ENCODE measurements at places on chromosomes 11 and 22.

GRCh38 chr11:18536209-18536608, 9.5 kb upstream of the TSG101 start:
- DNase-seq: no peak

DNA sequence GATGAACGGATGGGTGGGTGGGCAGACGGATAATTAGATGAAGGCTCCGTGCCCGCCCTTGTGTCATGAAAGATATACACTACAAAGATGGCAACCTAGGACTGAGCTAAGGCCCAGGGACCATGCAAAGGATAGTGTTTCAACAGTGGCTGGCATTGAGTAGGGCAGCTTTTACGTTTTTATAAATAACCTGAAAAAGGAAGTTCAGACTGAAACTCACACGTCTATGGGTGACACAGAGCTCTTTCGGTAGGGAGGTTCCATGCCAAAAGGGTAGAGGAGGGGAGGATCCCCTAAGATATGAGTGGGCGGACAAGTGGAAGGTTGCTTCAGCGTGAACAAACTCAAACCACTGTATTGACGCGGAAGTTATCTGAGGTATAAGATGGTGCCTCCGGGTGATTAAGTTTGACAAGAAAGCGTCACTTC, 90.5 kb downstream of the UBASH3B start:
- peak; percentile 10 for DNase-seq

DNA sequence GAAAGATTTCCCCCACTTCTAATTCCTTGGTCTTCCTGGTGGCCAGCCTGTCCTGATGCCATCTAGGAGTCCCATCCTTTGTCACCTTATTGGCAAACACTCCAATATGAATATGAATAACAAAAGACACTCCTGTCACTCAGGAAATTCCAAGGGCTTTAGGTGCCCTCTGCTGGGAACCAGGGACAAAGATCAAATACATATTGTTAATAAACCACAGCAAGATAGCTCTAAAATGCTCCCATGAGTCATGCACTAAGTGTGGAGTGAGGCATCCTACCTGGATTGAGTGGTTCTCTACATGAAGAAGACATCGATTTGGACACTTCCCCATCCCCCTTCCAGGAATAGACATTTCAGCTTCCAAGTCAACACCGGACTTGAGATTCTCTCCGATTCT, 823.6 kb downstream of the TBC1D22A start:
- DNase-seq: no peak

DNA sequence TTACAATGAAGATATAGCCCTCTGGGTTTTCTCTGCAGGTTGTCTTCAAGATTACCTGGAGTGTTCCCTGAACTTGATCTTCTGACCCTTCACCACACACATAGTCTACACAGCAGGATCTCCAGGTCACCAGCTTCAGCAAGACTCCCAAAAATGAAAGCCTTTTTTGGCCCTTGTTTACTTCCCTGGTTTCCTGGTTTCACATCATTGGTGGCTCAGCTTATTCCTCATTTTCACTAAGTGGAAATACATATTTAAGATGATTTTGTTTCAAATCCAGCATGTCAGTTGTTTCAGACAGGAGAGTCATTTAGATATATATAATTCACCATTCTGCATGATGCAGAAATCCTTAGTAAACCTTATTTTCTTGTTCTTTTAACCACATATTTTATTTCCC, 41.6 kb upstream of the MPEG1 start:
- no peak for DNase-seq

DNA sequence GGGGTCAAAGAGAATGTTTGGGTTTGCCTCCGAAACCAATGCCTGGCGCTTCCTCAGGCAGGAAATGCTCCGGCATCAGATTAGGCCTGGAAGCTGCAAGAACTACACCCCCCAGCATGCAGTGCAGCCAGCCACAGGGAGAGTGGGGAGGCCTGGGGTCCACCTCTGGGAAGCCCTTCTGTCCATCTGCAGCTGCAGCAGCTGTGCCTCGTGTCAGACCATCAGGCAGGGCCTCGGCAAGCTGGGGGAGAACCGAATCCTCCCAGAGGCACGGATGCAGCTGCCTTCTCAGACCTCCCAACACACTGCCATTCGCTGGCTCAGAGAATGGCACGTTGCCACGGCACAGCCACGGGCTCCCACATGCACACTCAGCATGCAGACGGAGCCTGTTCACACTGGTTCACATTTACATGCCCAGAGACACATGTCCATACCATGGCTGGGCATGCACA, 57.4 kb downstream of the NECTIN1 start:
- no peak for DNase-seq

DNA sequence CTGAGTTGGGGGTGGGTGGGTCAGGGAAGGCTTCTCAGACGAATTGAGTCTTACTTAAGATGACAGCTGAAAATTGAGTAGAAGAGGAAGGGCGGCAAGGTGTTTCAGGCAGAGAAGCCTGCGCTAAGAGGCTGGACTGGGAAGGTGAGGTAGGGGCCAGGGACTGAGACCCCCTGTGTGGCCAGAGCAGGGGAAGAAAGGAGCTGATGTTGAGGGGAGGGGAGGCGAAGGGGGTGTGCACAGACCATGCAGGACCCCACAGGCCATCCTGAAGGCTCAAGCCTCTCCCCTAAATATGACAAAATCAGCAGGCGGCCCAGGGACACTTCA, 40.6 kb upstream of the CREB3L1 start:
- DNase-seq: no peak

- DNase-seq: no peak
Measured at GRCh38 chr11:63855975-63856374, 17.1 kb downstream of the MARK2 start.

- no peak for DNase-seq
Measured at GRCh38 chr11:128022761-128023160, 564.6 kb downstream of the ETS1 start.

- DNase-seq: no peak
Measured at GRCh38 chr11:66547662-66548009, 933 bp downstream of the ACTN3 start.

- no peak for DNase-seq
Measured at GRCh38 chr11:120710354-120711131, 199.0 kb downstream of the GRIK4 start.

DNA sequence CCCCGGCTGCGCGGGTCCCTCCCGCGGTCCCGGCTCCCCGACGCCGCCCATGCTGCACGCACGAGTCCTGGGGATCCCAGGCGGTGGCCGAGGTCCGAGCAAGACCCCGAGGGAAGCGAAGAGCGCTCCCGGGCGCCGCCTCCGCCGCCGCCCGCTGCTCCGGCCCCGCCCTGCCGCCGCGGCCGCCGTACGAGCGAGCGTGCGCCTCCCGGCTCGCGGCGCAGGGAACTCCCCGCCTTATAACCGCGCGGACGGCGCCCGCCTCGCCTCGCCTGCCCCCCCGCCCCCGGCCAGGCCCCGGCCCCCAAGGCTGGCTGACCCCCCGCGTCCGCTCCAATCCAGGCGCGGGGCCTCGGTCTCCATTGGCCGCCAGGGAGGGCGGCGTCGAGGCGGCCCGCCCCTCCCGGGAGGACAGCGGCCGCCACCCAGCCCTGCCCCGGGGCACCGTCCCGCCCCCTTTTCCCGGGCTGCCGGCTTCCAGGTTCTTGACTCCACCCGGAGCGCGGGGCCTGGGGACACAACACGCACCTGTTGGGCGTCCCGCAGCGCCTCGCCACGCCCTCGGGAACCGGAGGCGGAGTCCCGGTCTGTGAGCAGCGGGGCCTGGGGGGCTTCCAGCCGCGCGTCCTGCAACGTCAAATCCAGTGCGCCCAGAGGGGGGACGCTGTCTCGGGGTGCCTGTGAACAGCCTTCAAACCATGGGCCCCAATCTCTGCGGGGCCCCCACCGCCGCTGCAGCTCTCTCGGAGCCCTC, at the start of gene FADS3:
FADS3 (minus strand) TSS at position 215 of the 754 bp plus-strand sequence; CDS start at position 51, 164 bp downstream.
- DNase-seq: peak; percentile 73

GRCh38 chr11:27839226-27839913, 139.1 kb upstream of the BDNF start:
- no peak for DNase-seq

DNA sequence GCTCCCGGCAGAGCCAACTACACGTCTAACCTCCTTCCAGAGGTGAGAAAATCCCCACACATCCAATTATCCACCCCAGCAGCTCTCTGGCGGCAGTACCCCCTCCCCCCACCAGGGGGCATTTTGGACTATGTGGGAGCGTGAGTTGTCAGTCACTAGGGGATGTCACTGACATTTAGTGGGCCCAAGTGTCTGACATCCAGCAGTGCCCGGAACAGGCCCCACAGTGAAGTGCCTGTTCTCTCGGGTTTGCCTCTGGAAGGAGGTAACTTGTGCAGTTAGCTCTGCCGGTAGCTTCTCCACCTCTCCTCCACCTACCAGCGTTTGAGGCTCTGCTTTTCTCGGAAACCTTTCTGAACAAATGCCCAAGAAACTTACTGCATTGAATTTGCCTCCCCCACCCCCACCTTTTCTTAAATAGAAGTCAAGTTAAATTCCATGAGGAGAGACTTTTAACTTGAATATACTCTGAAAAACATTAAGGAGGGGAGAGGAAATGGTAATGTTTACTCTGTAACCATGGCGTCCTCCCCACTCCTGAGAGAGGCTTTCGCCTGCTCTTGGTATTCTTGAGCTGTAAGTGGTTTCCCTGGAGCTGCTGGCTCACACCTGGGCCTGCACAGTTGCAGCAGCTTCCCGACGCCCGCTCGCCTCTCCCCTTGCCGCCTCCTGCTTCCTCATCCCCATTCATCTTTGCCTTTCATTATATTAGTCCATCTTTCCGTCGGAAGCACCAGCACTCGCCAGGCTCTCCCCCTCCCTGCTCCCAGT, 112.8 kb downstream of the WNT7B start:
- DNase-seq: peak; percentile 43

GRCh38 chr11:70631624-70632047, 233.3 kb downstream of the CTTN start:
- no peak for DNase-seq

DNA sequence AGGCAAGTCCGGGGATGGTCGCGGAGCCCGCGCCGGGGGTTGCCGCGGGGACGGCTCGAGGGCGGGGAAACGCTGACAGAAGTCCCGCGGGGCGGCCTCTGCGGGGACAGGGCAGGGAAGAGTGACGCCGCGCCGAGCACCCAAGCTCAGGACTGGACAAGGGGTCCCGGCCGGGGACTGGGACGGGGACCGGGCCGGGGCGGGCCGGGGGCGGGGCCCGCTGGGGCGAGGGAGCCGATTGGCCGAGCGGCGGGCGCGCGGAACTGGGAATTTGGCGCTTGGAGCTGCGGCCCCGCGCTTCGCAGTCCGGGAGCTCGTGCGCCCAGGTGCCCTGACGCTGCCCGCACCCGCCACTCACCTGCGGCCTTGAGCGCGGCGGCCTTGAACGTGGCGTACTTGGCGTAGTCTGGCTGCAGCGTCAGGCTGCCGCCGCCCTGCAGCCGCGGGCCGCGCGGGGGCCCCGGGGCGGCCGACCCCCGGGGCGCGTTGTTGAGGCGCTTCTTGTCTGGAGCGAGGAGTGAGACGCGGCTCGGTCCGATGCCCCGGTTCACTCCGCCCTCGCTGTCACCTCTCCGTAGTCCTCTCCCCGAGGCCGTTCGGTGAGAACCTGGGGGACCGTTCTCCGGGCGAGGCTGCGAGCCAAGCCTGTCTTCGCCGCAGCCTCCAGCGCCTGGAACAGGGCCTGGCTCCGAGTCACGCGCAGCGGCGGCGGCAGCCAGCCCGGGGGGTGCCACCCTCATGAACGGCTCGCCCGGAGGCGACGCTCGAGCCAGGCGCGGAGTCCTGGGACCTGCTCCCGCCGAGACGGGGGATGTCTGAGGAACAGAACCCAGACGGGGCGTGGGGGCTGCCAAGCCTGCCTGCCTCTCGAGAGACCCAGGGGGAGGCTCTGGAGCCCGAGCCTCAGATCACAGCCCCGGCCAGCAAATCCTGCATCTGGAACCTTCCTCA, 4.5 kb downstream of the SHISA8 start:
- DNase-seq: no peak

DNA sequence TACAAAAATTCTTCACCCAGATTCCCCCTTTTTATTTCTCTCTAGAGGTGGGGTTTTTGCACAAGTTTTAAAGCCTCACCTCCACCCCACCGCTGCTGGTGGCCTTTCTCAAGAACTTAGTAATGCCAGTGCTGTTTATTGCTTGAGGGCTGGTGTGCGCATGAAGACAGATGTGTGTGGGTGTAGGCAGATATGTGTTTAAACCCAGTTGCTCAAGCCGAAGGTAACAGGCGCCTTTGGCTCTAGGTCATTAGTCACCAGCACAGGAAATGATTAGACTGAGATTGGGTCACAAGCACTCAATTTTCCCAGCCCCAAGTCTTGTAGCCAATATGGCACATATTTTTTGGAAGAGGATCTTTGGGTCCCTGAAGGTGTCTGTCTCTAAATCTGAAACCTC, 2.7 kb upstream of the CLMP start:
- no peak for DNase-seq

GRCh38 chr11:128790196-128790595, 76.9 kb downstream of the KCNJ1 start:
- no peak for DNase-seq

DNA sequence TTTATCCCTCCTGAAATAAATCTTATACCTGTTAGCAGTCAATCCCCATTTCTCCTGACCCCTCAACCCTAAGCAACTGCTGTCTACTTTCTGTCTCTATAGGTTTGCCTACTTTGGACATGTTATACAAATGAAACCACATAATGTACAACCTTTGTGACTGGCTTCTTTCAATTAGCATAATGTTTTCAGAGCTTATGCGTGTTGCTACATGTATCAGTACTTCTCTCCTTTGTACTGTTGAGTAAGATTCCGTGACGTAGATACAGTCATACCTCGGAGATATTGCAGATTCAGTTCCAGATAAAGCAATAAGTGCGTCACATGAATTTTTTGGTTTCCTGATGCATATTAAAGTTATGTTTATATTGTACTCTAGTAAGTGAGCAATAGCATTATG, 127.3 kb downstream of the MORC2 start:
- DNase-seq: no peak

- no peak for DNase-seq
Measured at GRCh38 chr11:79461666-79462645, 21.1 kb upstream of the TENM4 start.

DNA sequence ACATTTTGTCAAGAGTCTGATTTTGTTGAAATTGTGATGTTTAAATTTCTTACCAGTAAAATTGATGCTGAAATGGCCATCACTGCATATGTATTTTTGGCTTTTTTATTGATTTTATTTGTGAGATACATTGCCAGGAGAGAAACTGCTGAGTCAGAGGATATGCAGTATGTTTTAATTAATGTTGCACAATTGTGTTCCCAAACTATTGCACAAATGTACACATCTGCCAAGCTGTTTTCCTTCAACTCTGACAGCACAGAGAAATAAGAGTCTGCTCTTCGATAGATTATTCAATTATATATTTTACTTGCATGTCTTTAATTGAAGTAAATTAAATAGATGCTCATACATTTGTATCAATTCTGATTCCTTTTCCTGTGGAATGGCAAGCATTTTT, 640.2 kb upstream of the LUZP2 start:
- DNase-seq: no peak

DNA sequence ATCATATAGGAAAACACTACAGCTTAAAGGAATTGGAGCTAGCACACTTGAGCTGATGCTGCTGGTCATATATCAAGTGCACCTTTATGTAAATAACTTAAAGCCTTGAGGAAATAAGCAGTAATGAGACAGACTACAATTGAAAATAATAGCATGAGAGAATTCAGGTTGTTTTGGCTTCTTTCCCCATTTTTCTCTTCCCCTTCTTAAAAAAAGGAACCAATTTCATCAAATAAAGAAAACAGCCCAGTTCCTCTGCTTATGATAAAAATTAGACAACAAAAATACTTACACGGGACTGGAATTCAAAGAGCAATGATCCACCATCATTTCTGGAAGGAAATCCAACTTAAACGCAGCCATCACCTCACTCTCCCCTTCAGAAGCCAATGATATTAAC, 50.2 kb upstream of the RAPSN start:
- no peak for DNase-seq

- DNase-seq: no peak
Measured at GRCh38 chr11:32888805-32889204, 3.8 kb upstream of the QSER1 start.

- no peak for DNase-seq
Measured at GRCh38 chr11:43751726-43752125, 71.2 kb downstream of the HSD17B12 start.
